ENCODE measurements at places on chromosomes 5 and 9.

DNA sequence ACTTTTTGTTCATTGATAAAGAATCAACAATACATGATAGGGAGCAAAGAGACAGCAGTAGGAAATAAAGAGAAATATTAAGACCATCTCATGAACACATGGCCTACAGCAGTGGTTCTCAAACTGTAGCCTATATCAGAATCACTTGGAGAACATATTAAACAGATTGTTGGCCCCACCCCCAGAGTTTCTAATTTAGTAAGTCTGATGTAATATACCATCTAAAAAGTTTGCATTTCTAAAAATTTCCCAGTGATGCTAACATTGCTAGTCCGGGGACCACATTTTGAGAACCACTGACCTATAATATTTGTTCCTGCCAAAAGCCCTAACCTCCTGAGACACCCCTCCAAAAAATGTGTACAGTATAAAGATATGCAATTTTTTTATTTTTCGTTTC is 306.2 kb upstream of the NREP start:
- no peak for DNase-seq

GRCh38 chr5:169112016-169112415 is 188.9 kb downstream of the SLIT3 start:
- DNase-seq = no peak

GRCh38 chr5:87398981-87399614 is 13.6 kb downstream of the CCNH start:
- no peak for DNase-seq

- no peak for DNase-seq
These were observed 21.0 kb upstream of the RHOBTB3 start for GRCh38 chr5:95709967-95710650.

- DNase-seq = no peak
These were observed 35.2 kb downstream of the GOLPH3 start for GRCh38 chr5:32138839-32139493.

DNA sequence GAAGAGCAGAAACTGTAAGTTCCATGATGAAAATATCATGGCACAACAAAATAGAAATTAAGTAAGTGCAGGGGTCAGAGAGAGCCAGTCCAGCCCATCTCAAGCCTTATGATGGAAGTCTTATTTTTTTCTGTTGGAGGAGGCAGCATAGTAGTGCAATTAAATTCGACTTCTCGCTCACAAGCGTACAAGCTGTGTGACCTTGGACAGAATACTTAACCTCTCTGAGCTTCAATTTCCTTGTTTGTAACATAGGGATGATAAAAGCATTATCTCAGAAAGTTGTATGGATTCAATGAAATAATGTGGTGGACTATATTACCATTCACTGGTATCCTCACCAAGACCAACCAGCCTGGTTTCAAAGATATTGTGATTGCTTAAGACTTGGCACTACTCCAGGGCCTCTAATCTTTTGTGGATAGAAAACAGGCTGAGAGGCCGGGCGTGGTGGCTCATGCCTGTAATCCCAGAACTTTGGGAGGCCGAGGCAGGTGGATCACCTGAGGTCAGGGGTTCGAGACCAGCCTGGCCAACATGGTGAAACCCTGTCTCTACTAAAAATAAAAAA is 26.8 kb upstream of the MVB12B start:
- DNase-seq = no peak

DNA sequence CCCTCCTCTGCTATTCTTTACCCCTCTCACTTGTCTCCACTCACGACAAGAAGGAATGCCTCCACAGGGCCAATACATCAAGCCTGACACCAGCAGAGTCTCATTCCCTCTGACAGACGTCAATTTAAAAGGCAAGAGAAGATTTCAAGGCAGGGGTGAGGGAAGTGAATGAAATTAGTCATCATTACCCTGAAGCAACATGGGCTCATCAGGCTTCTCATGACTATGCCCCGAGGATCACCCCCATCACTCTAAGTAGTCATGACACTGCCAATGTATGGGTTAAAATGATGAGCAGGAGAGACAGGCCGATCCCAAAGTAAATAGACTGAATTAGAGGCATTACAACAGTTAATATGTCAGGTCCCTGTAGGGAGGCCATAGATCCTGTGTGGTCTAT is 504.4 kb downstream of the TLE4 start:
- no peak for DNase-seq

DNA sequence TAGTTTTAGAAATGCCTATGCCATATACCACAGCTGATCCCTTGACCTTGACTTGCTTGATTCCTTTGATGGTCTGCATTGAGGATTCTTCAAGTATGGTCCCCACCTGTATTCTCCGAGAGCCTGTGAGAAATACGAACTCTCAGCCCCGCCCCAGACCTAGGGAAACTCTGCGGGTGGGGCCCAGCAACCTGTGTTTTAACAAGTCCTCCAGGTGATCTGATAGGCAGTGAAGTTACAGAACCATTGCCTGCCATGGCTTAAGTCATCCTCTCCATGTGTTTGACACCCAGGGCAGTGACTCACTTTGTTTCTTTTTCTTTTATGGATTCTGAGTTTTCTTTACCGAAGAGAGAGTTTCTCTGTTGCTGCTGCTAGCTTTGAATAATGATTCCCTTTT is 18.5 kb downstream of the FRMPD1 start:
- DNase-seq = no peak

GRCh38 chr5:67240065-67240464 is 43.5 kb upstream of the CD180 start:
- no peak for DNase-seq

DNA sequence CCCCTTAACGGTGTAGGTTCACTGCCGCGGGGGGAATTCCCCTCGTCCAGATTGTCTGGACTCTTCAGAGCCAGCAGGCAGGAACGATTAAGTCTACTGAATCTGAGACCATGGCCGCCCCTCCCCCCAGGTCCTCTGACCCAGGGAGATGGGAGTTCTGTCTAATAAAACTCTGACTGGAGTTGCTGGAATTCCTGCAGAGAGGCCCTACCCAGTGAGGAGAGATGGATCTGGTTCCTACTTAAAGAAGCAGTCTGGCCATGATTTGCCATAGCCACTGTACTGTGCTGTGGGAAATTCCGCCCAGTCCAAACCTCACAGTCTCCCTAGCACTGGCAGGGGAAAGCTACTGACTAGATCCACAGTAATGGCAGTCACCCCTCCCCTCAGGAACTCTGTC is 237.7 kb upstream of the RASA1 start:
- DNase-seq = no peak

DNA sequence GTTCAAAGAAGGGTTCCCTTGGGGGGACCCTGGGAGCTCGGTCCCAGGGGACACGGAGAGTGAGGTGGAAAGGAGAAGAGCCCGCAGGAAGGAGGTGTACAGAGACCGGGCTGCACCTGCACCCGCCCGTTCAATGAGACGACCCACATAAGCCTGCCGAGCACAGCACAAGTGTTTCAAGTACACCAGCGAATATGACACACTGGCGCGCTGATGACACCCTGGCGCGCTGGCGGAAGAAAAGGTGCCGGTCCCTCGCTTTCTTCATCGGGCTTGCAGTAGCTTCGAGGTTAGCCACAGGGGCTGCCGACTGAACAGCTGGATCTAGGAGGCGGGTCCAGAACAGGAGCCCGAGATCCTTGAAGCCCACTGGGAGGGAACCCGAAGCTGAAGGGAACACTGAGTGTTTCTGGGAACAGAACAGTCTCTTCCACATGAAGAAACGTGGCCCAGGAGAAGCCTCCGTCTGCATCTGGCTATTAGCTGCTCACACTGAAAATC is 1.4 kb downstream of the TBC1D9B start:
- no peak for DNase-seq

DNA sequence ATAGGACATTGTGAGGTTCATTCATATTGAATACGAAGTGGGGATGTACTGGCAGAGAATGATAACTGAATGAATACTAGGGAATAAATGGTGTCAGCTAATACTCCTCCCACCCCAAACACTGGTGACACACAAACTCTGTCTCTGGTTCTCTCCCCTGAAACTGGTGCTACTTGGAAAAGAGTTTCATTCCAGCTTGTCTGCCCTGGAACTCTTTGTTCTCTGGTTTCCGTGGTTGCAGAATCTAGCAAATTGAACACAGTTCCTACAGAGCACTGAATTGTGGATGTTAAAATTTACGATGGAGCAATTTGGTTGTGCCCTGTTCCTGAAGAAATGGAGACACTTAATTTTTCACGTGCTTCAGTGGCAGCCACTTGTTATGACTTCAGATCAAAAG is 181.7 kb downstream of the KCTD16 start:
- DNase-seq = no peak

DNA sequence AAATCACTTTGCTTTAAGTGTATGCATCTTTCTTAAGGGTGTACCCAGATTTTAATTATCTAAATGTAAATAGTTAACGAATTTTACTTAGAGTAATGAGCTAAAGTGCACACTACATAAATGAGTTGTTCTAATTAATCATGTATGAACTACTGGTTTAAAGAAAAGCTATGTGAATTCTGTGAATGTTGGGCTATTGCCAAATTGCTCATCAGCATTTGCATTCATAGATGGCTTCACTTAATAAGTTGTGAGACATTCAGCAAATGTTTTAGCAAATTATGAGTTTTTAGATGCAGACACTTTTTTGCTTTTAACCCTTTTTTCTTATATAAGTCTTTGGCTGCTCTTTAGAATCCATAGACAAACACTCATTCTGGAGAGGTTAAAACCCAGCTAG is 175.7 kb downstream of the PBX3 start:
- no peak for DNase-seq

DNA sequence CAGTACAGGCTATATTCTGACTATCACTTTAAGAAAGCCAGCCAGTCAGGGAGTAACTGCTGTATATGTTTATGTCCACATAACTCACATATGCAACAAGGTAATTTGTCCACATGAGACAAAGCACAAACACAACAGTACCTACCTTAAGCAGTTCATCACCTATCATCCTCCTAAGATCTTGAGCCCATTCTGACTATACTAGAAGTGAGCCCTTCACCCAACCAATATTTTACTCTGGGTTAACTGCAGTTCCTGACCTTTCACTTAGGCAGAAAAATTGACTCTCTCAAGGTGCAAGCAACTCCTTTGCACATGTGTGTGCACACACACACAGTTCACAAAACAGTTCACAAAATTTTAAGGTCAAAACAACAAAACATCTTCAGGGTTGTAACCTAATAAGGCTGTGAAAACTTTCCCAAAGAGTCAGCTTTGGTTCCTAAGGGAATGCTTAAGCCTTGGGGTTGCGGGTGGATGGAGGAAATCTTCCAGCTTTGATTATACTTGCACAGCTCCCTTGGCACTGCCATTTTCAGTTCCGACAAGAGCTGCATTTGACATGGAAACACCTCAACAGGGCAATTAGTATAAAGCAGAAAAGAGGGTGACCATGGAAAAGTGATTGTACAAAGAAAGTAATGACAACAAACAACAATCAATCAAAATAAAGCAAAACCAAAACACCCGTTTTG is 215.3 kb downstream of the NFIB start:
- DNase-seq = no peak

DNA sequence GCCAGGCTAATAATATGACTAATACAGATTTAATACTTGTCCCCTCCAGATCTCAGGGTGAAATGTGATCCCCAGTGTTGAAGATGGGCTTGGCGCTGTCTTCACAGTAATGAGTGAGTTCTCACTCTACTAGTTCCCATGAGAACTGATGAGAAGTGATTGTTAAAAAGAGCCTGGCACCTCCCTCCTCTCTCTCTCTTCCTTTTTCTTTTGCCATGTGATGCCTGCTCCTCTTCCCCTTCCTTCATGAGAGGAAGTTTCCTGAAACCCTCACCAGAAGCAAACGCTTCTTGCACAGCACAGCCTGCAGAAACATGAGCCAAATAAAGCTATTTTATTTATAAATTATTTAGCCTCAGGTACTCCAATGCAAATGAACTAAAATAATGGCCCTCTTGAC is 55.2 kb downstream of the GLDC start:
- DNase-seq = no peak

GRCh38 chr9:105836936-105837660 is 142.8 kb downstream of the TMEM38B start:
- no peak for DNase-seq

GRCh38 chr5:1110307-1111240 is 1.3 kb downstream of the SLC12A7 start:
- no peak for DNase-seq

- DNase-seq = no peak
These were observed 16.4 kb upstream of the FST start for GRCh38 chr5:53463909-53464621.

DNA sequence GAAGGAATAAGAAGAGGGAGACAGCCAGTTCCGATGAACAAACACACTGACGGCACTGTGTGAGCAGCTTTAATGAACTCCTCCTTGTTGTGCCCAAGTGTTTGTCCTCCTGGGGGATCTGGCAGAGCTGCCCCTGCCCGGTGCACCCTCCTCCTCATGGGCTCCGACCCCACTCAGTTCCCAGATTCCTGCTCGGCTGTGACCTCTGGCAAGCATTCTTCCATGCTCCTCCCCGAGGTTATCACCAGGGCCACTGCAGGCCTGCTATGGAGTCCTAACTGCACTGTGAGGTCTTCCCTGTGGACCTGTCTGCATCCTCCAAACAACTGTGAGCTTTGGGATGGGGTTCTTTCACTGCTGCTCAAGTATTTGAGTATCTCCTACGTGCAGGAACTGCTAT is 142.2 kb downstream of the DCP2 start:
- DNase-seq = no peak

DNA sequence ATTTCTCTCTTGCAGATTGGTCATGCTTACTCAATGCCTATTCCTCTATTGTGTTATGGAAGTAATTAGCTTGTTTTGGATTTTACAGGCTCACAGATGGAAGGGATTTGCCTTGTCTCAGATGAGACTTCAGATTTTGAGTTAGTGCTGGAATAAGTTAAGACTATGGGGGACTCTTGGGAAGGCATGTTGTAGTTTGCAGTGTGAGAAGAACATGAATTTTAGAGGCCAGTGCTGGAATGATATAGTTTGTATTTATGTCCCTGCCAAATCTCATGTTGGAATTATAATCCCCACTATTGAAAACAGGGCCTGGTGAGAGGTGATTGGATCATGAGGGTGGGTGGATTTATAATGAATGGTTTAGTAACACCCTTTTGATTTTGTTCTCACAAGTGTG is 6.1 kb upstream of the TUSC1 start:
- DNase-seq = no peak

DNA sequence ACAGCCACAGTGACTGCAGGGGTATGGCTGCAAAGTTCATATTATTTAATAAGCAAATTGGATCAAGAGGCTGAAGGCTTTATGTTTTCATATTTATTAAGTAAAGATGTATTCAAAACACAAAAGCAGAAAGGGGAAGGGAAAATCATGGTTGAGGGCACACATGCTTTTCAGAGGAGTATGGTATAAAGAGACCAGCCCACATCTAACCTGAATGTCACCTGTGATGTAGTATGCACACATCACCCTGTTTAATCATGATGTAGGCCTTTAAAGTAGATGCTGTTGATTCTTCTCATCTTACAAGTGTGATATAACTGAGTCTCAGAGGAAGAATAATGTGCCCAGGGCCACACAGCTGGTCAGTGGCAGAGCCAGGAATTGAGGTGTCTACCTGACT is 211.8 kb downstream of the DCP2 start:
- no peak for DNase-seq

- no peak for DNase-seq
These were observed 91.6 kb downstream of the PRELID2 start for GRCh38 chr5:145743396-145744061.

Measured in NCI-H1436 treated with DMSO at 0.1 percent for 48 hours (cell line).